ENCODE measurements at places on chromosomes 1 and 21.

GRCh38 chr1:50930193-50930592 is 29.9 kb downstream of the FAF1 start:
- no peak for DNase-seq

GRCh38 chr21:42315296-42315891 is at the start of gene TFF3:
Gene TFF3 (minus strand): TSS chr21:42315409. CDS start chr21:42315374, 35 bp downstream.
- DNase-seq, result no peak

- DNase-seq, result no peak
Measured at GRCh38 chr1:34978921-34979320, 6.2 kb downstream of the TMEM35B start.

DNA sequence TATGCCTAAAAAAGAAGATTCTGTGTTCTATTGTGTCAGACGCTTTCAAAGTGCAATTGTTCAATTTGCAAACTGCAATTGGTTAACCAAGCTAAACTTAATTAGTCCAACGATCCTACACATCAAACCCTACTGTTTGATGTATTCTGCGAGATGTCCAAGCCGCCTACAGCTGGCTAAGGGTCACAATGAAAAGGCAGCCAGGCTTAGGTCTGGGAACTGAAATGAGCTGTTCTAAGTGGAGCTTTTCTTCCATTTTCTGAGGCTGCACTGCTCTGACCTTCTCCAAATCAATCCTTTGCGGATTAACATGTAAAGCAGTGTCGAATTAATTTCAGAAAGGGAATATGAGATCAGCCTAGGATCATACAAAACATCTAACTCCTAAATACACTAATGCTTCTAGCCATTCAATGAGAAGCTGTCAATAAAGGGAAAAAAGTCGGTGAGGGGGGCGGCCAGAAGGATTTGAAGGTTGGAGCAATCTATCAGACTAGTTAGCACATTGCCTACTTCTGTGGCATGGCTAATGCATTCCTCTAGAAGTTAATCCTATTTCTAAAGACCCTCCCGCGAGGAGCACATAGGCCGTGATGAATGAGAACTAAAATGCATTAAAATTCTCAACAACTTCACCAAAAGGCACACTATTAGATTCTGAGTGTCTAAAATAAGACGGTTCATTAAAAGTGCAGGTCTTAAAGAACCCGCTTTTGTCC is 119.0 kb downstream of the SIM2 start:
- DNase-seq, result no peak

DNA sequence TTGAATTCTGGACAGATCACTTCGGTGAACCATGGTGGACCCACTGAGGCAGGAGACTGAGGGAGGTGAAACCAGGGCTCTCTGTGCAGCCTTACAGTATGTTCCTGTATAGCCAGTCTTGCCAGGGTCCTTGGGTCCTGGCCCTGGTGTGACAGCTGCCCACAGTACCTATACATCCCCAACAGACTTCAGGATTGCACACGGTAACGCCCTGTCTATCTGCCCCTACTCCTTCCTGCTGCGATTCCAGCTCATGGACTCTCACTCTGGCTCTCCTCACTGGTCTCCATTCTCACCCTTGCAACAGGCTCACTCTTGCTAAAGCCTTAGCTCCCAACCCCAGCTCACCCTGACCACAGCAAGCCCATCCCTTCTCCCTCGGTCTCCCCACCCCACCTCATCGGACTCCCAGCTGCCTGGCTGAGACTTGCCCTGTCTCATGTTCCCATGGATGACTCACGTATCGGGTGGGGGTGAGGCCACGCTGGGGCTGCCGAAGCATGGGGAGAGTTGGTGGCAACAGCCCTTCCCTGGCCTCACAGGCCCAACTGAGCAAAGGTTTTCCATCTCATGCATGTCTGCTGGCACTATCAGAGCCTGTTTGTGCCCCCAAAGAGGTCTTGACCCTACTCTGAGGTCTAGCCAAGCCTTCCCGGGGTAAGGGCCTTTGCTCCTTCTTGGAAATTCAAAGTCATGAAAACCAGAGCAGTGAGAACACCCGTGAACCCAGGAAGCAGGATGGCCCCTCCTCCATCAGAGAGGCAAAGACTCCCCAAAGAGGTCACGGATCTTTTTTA is 7.1 kb downstream of the PHLDA3 start:
- no peak for DNase-seq

- DNase-seq, result no peak
Measured at GRCh38 chr21:27365394-27365793, 398.5 kb upstream of the ADAMTS5 start.

All from CD4-positive, alpha-beta T cell treated with Interleukin-10 for 1 hour (primary cell).